Activated CD4-positive, alpha-beta T cell treated with anti-CD3 and anti-CD28 coated beads, Interleukin-10, Interleukin-2, amounts not matched to agents 100 ng/mL and 50 ng/mL, durations not matched to agents 16 hours and 8 hours (primary cell): ENCODE measurements at places on chromosomes 11 and 22.

DNA sequence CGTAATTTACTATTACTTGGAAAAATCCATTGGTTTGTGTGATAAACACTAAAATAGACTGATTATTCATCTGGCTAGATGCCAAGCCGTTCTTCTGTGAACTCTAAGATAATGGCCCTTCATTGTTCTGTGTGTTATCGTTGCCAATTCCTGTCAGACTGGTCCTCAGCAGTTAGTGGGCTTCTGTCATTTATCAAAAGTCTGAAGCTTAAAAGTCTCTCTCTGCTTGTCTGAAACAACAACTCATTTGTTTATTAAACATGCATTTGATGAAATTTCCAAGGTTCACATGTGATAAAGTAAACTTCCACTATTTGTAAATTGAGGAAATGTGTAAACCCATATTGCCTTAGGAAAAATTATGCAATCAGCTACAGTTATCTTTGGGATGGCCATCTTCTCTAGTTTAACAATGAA, 21.1 kb upstream of the RDX start:
- no peak for DNase-seq

- peak; percentile 61 for DNase-seq
Observed at GRCh38 chr11:64969209-64969608, 2.7 kb downstream of the MAJIN start.

- no peak for DNase-seq
Observed at GRCh38 chr11:61486779-61487178, 21.8 kb upstream of the LRRC10B start.

- no peak for DNase-seq
Observed at GRCh38 chr11:82494988-82495432, 238.7 kb downstream of the FAM181B start.

- DNase-seq = no peak
Observed at GRCh38 chr11:115166820-115167219, 337.4 kb downstream of the CADM1 start.

DNA sequence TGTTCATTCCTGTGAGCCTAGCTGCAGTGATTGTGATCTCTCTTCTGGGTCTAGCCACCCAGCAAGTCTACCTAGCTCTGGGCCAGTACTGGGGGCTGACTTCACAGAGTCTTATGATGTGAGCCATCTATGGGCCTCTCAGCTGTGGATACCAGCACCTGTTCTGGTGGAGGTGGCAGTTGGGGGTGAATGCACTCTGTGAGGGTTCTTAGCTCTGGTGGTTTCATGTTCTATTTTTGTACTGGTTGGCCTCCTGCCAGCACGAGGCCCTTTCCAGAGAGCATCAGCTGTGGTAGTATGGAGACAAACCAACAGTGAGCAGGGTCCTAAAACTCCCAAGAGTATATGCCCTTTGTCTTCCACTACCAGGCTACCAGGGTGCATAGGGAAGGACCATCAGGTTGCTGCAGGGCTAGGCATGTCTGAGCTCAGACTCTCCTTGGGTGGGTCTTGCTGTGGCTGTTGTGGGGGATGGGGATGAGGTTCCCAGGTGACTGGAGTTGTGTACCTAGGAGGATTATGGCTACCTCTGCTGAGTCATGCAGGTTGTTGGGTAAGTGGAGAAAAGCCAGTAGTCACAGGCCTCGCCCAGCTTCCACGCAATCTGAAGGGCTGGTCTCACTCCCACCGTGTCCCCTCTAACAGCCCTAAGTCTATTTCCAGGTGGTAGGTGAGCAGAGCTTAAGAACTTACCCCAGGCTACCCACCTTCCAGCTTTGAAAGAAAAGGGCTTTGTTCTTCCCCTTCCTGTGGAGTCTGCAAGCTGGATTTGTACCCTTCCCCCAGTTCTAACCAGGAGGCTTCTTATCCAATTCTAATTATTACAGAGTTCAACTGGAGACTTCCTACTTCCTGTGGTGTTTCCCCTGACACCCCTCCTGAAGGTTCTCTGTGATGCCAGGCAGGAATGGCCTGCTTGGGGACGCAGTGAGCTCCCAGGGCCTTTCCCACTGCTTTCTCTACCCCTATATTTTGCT, 250.7 kb downstream of the LUZP2 start:
- no peak for DNase-seq

DNA sequence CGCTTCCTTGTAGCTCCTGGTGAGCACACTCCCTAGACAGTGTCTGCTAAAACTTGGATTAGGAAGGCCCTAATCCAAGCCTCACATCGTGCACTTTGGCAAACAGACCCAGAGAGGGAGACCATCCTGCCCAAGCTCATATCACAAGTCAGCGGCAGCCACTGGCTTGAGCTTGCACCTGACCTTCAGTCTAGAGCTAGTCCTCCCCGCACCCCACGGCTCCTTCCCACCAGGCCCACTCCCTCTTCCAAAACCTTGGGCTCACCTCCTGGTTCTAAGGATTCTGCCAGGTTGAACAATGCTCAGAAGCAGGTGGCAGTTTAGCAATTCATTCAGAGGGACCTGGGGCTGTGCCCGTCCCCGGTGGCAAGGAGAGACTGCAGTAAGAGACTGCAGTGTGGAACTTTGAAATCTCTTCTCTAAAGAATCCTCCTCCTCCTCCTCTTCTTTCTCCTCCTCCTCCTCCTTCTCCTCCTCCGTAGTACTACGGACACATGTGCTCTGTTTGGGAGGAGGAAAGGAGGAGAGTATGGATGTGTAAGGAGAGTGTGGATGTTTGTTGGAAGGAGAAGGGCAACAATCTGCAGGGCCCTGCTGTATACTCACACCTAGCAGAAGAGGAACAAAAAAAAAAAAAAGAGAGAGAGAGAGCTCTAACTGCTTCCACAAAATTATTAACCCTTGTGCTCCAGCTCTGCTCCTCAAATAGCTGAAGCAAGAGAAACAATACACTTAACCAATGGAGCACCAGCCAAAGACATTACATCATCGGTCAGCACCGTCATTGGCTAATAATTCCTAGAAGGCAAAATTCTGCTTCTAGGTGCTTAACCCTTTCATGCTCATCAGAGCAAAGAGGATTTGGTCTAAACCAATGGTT, 6.0 kb downstream of the SYN3 start:
- DNase-seq = no peak

- no peak for DNase-seq
Observed at GRCh38 chr11:22390283-22390655, 52.1 kb downstream of the SLC17A6 start.

DNA sequence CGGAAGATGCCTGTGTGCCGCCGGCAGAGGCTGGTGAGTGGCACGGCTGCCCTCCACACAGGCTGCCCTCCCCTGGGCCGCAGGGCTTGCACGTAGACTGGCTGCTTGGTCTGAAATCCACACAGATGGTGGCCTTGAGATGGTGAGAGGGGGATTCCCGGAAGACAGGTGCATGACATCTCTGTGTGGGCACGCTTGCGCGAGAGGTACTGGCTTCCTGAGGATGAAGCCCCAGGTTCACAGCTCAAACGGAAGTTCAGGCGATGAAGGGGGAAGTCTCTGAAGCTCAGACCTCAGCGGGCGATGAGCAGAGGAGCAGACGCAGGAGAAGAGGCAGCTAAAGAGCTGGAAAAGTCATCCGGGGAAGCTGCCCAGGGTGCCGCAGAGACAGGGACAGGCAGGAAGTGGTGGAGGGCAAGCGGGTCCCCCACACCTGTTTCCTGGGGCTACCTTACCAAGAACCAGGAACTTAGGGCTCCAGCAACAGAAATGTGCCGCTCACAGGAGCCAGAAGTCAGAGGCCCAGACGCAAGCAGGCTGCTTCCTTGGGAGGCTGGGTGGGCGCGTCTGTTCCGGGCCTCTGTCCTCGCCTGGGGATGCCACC, 7.2 kb downstream of the CRELD2 start:
- DNase-seq = peak; percentile 77

- no peak for DNase-seq
Observed at GRCh38 chr11:71525938-71526495, 1.1 kb upstream of the KRTAP5-7 start.

DNA sequence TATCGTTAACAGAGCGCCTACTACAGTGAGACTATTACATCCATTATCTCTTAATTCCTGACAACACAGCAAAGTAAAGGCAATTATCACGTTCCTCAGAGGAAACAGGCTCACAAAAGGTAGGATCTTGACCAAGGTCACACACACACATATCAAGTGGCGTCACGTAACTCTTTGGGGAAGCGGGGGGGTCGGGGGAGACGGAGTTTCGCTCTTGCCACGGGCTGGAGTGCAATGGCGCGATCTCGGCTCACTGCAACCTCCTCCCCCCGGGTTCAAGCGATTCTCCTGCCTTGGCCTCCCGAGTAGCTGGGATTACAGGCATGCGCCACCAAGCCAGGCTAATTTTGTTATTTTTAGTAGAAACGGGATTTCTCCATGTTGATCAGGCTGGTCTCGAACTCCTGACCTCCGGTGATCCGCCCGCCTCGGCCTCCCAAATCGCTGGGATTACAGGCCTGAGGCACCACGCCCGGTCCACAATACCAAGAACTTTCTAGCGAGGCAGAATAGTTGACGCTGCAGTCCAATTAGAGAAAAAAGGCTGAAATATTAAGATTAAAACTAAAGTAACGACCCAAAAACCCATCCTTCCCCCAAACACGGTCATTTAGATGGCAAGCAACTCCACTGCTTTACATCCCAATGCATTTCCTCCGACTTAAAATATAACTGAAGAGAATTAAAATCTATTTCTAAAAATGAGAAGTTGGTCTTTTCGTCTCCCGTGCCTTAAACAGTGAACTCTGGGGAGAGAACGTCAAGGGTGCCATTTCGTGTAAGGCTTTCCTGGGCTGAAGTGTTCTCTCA, 1.2 kb downstream of the DDX17 start:
- peak; percentile 71 for DNase-seq

DNA sequence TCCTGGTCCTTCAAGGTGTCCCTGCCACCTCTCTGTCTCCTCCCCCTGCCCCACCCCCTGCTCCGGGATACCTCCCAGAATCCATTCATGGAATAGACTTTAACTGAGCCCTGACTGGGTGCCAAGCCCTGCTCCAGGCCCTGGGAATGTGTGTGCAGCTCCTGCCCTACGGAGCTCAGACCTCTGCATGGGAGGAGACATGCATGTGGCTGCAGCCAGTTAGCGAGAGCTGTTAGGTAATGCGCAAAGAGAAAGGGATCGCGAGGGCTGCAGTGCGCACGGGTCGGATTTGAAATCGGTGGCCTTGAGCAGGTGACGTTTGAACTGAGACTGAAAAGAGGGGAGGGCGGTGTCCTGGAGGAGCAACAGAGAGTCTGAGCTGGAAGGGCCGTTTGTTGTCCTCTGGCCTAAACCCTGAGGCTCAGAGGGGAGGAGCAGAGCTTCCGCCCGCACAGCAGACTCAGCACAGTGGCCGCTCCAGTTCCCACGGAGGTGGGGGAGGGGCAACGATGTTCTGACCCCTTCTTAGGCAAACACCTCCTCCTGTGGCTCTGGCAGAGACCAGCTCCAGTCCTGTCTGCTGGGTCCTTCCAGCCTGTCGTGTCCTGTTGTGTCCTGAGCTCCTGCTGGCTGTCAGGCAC, 19.8 kb upstream of the LRRC10B start:
- DNase-seq = no peak

GRCh38 chr11:76801225-76801624, 18.1 kb downstream of the TSKU start:
- no peak for DNase-seq

DNA sequence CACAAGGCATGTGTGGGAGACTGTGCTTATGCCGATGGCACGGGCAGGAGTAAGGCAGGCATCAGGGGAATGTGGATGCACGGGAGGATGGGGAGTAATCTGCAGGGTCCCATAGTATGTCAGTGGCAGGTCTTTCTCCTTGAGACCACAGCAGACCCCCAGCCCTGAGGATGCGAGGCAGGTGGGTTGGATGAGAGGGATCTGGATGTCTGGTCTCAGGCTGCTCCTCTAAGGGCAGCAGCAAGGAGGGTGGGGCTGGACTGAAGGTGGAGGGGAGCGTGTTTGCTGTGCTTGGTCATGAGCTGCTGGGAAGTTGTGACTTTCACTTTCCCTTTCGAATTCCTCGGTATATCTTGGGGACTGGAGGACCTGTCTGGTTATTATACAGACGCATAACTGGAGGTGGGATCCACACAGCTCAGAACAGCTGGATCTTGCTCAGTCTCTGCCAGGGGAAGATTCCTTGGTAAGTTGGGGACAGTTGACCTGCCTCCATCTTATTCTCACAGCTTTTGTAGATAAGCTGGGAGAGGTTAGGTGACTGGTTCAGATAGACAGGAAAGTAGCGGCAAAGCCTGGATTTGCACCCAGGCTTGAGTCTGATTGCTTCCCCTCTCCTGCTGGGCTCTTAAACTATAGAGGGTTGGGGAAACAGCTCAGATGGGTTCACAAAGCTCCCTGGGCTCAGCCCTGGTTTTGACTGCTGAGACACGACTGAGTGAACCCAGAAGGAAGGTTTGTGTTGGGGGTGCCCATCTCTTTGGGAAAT, at the start of gene APOL1:
APOL1 (plus strand) TSS at position 380 of the 769 bp plus-strand sequence. CDS start 1,823 bp downstream, outside the sequence.
- peak; percentile 78 for DNase-seq

GRCh38 chr11:91243630-91244029, 981.0 kb upstream of the FAT3 start:
- DNase-seq = no peak

DNA sequence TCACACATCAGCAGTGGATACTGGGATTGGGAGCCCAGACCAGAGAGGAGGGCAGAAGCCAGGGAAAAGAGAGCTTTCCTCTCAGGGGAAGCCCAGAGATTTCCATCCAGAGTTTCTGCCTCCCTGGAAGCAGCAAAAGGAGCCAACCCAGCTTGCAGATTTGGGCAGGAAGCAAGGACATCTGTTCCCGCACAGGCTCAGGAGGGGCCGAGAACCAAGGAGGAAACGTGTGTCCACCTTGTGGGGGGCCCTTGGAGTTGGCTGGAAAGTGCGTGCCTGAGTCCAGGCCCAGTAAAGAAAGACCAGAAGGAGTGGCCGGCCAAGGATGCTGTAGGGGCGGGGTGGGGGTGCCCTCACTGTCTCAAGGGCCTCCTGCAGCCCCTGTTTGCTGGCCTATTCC, 6.0 kb upstream of the NPTXR start:
- no peak for DNase-seq

DNA sequence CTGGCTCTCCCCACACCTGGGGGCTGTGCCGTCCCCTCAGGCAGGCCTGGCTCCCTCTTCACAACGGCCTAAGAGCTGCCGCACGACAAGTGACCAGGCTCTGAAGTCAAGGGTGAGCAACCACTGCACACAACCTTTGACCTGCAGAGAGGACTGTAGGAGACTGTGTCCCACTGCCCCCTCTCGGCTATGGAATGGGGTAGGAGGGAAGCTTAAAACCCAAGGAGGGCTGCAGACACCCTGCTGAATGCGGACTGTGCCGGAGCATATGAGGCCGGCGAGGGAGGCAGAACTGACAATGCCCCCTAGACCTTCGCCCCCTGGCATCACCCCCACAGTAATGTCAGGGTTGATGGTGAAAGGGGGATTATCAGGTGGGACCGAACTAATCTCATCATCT, 311.9 kb downstream of the CTTN start:
- DNase-seq = no peak

- DNase-seq = no peak
Observed at GRCh38 chr11:86798988-86799387, 1.4 kb upstream of the PRSS23 start.

GRCh38 chr22:33028234-33028633, 29.9 kb downstream of the SYN3 start:
- DNase-seq = no peak

DNA sequence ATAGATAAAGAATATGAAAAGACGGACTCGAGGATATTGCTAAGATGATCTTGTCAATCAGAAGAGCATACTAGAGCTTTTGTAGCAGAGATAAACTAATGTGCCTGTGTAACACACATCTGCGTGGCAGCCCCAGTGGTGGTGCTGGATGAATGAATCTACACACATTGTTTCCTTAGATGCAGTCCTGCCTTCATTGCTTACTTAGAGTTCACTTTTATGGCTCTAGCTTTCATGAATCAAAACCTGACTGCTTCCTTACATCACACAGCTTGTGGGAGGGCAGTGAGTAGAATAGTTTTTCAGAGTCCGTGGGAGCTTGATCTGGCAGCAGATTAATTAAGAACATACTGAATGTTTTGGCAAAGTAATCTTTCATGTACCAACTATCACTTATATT, 83.7 kb downstream of the EXT2 start:
- DNase-seq = no peak
